Mucosa of descending colon (tissue), 3 donors: ENCODE measurements at places on chromosomes 13 and 19. TPM values are rescaled to one million over a fixed set of nuclear protein-coding genes. Genes with fewer than 3 reads are reported as not detected.
A peak's percentile ranks its signal among the peaks of the same experiment; 100 is the strongest.

DNA sequence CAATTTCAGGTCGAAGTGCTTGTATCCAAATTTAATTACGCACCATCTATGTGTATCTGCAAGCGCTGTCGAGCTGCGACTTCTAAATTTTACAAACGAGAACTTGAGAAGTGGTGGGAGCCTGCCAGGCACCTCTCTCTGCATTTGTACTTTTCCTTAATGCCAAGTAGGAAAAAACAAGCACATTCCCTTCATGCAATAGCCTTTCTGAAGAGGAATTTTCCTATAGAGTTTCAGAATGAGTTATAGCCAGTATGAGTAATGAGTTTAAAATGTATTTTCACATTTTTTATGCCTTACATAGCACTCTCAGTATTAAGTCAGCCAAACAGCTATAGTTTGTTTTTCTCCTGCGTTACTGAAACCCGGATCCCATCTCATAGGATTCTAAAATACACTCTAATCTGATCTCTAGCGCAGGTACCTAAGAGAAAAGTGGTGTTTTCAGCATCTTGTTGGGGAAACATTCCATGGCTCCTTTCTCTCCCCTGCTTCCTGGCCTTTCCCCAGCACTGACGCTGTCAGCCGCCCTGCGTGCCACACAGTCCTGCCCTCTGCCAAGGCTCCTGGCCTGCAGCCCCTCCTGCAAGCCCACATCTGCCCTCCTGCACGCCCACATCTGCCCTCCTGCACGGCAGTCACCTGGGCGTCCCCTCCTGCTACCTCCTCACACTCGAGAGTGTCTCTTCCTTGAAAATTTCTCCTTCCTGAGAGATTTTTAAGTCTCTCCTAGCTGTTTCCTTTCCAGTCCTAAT is 526.9 kb downstream of the MYO16 start:
- no peak for DNase-seq

DNA sequence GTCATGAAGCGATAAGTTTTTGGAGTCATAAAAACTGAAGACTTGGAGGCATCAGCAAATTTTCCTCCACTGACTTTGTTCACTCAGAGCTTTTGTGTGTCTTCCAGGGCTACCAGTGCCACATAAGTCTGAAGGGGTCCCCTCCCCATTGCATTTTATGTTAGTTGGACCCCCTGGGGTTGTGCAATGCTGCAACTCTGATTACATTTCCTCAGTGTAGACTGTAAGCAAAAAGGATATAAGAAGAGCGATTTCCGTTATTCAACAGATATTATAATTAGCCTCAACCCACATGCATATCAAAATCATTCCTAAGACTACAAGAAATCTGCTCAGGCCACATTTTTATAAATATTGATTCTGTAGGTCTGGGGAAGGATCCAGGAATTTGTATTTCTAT is 324.0 kb downstream of the TDRD3 start:
- DNase-seq, result no peak

DNA sequence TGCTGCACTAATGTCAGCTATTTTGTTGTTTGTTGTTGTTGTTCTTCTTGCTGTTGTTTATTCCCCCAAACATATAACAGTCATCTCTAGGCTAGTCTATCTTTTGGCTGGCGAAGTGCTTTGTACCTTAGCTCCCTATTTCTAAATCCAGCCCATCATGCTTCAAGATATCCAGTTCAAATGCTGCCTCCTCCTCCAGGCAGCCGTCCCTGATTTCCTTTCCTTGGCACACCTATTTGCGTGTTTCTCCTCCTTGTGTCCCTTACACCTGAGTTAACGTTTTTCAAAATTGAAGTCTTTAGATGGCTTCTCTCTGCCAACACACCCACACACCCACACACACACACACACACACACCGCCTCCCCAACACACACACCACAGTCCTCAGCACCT is 25.5 kb downstream of the INSR start:
- DNase-seq, result no peak

GRCh38 chr19:6476155-6476895 is 5.3 kb downstream of the DENND1C start:
- peak; percentile 91 for DNase-seq

Gene NKPD1
- not detected for total RNA-seq

GRCh38 chr13:97875218-97875617 is 78.3 kb upstream of the IPO5 start:
- no peak for DNase-seq

DNA sequence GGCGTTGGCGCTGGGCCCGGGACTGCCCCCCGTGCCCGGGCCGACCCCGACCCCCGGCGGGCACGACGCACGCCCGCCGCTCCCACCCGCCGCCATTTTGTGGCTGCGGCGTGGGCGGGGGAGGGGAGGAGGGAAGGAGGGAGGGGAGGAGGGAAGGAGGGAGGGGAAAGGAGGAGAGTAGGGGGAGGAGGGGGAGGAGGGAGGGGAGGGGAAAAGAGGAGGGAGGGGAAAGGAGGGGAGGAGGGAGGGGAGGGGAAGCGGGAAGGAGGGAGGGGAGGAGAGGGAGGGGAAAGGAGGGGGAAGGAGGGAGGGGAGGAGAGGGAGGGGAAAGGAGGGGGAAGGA is at the start of gene BTBD2:
Gene BTBD2 (minus strand): TSS at position 107 of the 343 bp plus-strand sequence. CDS start 11 bp downstream, at position 96.
- no peak for DNase-seq

DNA sequence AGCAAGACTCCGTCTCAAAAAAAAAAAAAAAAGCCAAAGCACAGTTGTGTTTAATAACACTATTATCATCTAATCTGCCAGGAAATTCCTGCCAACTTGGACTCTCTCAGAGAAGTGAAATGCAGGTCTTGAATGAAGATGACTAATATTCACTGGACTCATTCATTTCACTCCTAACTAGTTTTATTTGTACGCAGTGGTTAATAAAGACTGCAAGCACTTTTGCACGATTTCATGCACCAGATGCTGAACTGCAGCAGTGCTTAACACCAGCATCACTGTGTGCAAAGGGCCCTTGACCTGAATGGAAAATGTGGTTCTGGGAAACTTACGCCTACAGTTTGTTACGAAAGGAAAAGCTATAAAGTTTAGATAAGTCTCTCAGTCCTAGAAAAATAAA is 63.3 kb downstream of the DHRS12 start:
- DNase-seq, result no peak
